ENCODE measurements at places on chromosomes 1 and 21. TPM values are rescaled to one million over a fixed set of nuclear protein-coding genes. Genes with fewer than 3 reads are reported as not detected.

FCRL1 gene
- not detected for total RNA-seq

RYR2 gene
- total RNA-seq, result 27.4 TPM

GRCh38 chr21:44366586-44367211, 13.3 kb downstream of the TRPM2 start:
- ATAC-seq, result no peak

GRCh38 chr21:45410865-45411809, 6.2 kb downstream of the COL18A1 start:
- no peak for ATAC-seq

Measured in gastroesophageal sphincter (tissue), 4 donors.